Activated CD8-positive, alpha-beta memory T cell treated with anti-CD3 and anti-CD28 coated beads for 1 hour (primary cell): ENCODE measurements at places on chromosomes 16 and 17.

GRCh38 chr16:86045591-86045971 lies 146.6 kb downstream of the IRF8 start:
- no peak for DNase-seq

DNA sequence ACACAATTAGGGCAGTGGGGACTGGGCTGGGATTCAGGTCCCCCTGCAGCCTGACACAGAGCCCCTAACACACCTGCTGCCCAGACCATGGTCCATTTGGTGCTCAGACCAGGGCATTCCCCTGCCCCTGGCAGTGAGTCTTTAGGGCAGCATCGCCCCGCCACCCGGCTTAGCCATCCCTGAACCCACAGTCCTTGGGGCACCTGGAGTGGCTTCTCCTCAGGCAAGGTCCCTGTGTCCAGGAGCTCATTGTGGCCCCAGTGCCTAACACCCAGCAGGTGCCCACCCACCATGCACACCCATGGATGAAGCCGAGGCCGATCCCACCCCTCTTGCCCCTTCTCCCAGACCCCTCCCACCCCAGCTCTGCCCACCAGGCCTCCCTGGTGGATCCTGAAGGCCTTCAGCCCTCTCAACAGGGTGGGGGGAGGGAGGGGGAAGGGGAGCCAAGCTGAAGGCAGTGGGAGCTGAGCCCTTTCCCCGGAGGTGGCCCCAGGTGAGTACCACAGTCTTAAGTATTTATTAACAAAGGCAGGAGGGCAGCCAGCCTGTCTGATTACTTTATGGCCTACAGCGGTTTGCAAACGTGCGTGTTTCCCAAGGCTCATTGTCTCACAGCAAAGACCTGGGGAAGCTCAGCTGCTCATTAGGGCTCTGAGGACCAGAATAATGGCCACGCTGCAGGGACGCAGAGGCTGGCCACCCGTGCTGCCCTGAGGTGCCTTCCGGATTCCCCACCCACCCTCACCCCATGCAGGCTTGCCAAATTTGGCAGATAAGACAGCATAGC lies 38.5 kb downstream of the RBFOX3 start:
- no peak for DNase-seq

- DNase-seq = no peak
Observed at GRCh38 chr16:88479793-88480760, 27.0 kb downstream of the ZFPM1 start.

DNA sequence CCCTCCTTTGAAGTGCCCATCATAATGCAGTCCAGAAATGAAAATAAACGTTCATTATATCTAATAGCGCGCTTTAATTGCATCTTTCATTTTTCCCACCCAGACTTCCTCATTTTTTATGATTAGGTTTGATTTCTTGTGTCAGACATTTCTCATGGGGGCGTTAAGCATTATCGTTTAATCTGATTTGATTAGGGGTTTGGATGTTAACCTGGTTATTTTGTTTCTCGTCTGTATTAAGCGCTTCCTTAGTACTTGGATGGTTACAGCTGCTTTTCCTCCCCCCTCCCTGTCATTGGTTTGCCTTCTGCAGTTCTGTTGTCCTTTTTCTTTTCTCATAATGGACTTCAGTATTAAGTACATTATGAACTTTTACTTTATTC lies 540 bp downstream of the MFSD11 start:
- DNase-seq = no peak

GRCh38 chr17:40038882-40039513 lies 15.2 kb downstream of the MED24 start:
- no peak for DNase-seq

DNA sequence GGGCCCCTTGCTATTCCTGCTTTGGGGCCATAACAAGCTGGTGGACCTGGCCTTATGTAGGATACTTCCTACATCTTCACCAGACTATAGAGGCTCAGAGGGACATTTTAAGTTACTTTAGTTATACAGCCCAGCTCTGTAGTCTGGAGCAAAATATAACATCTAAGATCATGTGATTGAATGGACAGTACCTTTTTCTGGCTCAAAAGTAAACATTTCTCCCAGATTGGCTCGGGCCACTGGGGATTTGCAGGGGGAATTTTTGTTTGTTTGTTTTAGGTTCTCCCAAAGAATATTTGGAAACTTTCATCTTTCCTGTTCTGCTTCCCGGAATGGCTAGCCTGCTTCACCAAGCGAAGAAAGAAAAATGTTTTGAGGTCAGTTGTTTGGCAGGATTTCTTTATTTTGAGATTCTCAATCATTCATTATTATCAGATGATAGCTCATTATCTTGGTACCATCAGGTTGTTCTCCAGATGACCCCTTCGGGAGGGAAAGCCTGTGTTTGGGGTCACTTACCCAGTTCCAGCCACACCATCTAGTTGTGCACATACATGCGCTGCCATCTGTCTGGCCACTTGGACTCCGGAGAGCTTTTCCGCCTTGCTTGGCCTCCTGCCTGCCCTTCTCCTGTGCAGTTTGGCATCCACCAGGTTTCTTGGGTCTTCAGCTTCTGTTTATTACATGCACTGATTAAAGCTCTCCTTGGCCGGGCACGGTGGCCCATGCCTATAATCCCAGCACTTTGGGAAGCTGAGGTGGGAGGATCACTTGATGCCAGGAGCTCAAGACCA lies 17.2 kb downstream of the IQCK start:
- no peak for DNase-seq

DNA sequence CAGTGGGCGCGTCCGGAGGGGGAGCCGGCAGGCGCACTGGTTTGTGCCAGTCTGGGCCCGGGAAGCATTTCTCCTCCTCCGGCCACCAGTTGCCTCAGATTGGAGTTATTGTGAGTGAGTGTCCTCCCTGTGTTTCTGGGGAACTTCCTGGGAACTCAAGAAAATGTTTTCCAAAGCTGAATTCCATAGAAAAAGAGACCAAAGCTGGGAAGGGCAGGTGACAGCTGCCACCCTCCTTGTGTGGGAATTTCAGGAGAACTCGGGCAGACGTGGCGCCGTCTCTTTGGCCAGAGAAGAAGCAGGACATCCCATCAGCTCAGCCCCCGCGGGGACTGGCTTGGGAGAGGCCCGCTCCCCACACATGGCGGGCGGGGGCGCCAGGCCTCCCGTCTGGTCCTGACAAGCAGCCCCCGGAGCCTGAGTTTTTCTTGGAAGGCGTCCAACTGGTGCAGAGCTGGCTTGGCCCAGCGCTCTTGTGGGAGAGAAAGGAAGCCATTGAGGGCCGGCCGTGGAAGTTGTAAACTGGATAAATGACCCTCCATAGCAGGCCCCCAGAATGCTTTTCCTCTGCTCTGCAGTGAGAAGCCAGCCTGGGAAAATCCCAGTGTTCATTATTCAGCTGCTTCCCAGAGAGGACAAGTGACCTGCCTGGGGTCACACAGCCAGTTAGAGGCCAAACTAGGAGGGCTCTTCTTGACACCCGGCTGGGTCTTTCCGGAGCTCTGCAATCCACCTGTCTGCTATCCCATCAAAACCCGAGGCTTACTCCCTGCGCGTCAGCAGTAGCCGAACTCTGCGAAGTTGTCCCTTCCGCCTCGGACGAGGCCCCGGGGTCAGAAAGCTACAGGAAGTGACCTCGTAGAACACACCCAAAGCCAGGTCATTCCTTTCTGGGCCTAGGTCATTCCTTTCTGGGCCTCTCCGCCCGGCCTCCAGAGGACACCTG lies 39.2 kb upstream of the GSE1 start:
- DNase-seq = no peak

DNA sequence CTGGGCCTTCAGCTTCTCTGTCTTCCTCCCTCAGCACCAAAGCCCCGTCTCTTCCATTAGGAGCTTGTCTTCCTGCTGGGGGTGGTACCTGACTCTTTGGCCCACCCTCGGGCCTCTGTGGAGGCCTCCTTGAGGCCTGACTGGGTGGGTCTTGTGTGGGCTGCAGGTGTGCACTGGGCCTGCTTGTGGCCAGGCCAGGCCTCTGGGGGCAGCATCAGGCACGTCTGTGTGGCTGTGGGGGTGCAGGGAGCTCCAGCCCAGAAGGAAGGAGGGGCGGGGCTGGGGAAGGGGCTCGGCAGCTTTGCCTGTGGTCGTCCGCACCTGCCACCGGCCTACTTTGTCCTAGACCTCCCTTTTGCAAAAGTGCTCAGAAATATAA lies 7.0 kb downstream of the PIGQ start:
- no peak for DNase-seq

DNA sequence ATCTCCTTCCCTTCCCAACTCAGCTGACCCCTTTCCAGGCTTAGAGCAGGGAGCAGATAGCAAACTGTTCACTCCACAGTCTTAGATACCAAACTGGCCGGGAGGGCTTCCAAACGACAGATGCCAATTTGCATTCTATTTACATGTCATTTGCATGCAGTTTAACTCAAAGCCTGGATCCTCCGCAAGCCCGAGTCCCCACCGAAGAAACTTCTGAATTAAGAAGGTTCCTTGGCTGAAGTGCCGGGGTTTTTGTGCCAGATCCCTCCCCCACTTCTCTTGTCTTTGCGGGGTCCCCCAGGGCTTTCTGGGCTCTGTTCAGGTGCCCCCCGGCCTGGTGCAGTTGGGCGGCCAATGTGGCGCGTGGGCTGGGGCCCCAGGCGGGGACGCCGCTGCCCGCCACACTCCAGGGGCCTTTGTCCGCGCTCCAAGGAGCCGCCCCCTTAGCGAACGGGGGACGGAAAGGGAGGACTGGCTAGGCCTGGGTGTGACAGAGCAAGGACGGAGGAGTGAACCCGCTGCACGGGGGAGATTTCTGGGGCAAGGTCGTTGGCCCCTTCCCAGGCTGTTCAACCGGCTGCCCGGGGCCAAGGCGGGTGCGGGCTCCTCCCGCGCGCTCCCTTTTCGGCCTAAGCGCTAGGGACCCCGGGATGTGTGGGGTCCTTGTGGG lies 1.2 kb downstream of the GPRC5B start:
- DNase-seq = no peak

GRCh38 chr16:78684655-78685375 lies 585.4 kb downstream of the WWOX start:
- DNase-seq = no peak

GRCh38 chr16:57091975-57092785 lies at the start of gene CPNE2:
CPNE2 (plus strand) TSS chr16:57092583; CDS start chr16:57110743, 18,160 bp downstream.
- no peak for DNase-seq

GRCh38 chr17:50189550-50190292 lies 11.7 kb downstream of the COL1A1 start:
- no peak for DNase-seq

DNA sequence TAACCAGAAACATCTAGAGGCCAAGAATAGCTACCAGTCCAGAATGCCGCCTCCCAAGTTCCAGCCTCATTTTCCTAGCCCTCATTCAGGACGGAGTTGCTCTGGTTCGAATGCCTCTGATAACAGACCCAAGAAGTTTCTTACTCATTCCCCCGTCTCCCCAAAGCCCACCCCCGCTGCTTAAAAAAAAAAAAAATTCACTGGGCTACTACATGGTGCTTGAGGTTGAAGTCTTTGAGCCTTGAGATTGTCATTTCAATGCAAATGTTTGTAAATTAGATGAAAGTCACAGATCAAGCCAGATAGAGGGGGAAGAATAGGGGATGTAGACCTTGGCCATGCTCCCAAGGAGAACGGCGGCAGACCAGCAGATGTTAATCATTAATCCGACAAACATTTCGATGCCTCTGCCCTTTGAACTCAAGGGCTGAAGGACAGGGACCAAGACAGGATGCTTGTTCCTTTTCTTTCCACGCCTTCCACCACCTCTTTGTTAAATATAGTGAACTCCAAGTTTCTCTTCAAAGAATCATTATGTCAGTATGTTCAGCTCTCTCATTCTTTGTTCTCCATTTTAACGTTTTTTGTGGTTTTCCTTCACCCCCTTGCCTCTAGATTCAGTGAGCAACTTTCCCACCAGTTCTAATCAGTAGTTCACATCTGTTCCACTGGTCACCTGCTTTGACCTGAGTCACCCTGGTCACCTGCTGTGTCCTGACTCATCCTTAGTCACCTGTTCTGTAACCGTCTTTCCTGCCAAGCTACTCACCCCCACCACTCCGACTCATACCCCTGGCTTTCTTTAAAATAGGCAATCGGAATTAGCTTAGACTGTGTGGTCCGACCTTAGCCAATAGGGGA lies 190.3 kb downstream of the CPPED1 start:
- DNase-seq = no peak

GRCh38 chr17:71033336-71033735 lies 864.0 kb downstream of the KCNJ2 start:
- no peak for DNase-seq

GRCh38 chr17:14871921-14872320 lies 393.2 kb downstream of the PMP22 start:
- no peak for DNase-seq

GRCh38 chr16:12323007-12323758 lies 346.6 kb downstream of the SNX29 start:
- DNase-seq = no peak

DNA sequence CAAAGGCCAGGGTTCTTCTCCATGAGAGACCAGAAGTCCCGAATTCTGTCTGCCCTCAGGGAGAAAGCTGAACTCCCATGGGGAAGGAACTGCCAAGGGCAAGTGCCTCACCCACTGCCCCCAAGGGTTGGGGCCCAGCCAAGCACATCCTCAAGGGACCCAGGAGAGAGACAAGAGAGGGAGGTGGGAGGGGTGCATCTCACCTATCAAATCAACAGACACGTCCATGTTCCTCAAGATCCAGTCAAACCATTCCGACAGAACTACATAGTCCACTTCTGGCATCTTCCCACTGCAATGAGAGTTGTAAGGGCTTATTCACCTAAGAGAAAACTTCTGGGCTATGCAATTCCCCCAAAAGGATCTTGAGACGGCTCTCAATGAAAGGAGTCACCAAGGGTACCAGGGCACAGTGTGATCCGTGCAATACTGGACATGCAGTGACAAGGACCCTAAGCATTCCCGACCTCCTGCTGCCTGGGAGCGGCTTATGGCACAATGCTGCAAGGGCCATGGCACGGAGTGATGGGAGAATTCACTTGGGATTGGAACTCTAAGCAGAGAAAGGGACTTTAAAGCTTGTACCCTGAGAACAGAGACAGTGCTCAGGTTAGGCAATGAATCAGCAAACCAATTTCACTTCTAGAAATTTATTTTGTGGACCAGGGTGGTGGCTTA lies 32.2 kb downstream of the TK2 start:
- DNase-seq = no peak

GRCh38 chr16:83808573-83809014 lies 816 bp downstream of the HSBP1 start:
- no peak for DNase-seq

DNA sequence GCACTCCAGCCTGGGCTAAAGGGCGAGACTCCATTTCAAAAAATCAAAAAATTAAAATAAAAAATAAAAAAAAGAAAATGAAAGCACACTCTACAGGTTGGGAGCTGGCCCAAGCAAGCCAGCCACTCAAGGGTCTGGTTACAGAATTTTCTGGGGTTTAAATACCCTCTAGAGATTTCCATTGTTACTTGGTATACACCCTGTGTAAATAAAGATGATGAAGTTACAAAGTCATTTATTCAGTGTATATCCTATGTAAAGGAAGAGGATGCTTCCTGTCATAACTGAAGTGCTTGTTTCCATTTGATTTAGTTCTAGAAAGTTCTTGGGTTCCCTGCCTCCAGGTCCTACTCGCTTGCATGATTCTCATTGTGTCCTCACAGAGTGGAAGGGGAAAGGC lies 79.9 kb upstream of the C17orf78 start:
- DNase-seq = no peak
